ENCODE measurements at places on chromosomes 5 and 9.

GRCh38 chr5:138000102-138000723 lies 32.7 kb downstream of the FAM13B start:
- no peak for DNase-seq

GRCh38 chr5:59503220-59503619 lies 390.3 kb downstream of the PDE4D start:
- no peak for DNase-seq

GRCh38 chr5:171121638-171122037 lies 187.4 kb upstream of the TLX3 start:
- no peak for DNase-seq

- DNase-seq, result no peak
Observed at GRCh38 chr5:124867137-124867704, 120.8 kb upstream of the ZNF608 start.

- DNase-seq, result no peak
Observed at GRCh38 chr5:130102375-130102774, 198.1 kb downstream of the CHSY3 start.

DNA sequence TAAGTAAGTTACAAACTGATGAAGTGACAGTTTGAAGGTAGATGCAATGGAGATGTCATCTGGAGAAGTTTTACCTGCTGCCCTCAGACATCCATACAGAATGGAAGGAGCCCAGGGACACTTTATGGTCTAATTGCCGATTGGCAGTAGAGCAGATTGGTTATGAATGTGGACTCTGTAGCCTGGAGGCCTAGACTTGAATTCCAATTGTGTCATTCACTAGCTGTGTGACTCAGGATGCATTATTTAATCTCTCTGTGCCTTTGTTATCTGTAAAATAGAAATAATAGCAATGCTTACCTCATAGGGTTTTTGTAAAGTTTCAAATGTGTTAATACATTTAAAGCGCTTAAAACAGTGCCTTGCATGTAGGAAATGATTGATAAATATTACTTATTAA lies 5.2 kb upstream of the TCERG1 start:
- no peak for DNase-seq

GRCh38 chr5:18882154-18882553 lies 1105.8 kb downstream of the CDH18 start:
- DNase-seq, result no peak

DNA sequence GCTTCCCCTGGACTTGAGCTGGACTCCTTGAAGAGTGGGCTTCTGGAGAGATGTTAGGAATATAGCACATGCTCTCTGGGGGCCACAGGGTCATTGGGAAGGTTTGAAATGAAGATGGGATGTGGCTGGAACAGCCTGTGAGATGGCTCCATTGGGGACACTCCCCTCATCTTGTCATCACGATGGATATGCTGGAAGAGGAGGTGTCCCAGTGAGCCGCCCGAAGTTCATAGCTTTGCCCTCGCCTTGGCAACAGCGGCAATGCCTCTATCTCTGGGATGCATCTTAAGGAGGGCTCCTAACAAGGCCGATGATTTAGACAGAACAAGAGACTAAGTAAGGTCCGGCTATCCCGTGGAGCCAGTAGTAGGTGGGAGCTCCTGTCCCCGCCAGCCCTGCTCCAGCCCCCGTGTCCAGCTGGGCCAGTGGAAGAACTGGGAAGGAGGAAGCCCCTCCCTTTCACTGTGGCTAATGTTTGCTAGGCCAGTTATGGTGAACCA lies 23.9 kb downstream of the AMBP start:
- DNase-seq, result no peak

GRCh38 chr5:34007201-34007620 lies 639 bp downstream of the AMACR start:
- peak; percentile 15 for DNase-seq

DNA sequence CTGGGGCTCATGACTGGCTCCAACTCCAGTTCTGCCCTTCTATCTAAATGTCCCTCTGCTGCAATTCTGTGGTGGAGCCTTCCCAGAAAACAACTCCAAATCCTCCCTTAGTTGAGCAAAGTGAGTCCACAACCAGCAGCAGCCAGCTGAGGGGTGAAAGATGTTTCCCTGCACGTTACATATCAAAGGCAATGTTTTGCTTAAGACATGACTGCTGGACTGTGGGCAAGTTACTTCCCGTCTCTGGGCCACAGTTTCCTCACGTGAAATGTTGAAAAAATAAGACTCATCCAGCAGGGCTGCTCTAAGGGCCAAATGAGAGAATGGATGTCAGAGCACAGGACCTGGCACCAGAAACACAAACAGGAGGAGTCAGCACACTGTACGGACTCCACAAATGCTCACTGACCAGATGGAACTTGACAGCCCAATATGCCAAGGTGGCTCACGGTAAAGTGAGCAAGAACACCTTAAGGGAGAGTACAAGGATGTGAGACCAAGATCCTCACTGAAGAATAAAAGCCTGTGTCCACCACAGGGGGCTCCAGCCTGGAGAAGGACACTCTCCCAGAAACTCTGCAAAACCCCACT lies 138.4 kb upstream of the ABCA1 start:
- DNase-seq, result no peak

DNA sequence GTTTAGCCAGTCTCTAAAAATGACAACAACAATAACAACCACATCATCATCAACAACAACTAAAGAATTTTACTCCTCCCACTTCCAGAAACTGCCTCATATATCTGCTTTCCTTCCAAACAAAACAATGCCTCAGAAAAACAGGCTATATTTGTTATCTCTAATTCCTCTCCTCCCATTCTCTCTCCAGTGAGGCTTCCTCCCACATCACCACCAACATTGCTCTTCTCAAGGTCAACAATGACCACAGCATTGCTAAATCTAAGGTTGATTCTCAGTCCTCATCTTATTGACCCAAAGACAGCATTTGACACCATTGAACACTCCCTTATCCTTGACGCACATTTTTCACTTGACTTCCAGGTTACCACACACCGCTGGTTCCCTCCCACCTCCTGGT lies 38.1 kb upstream of the PRUNE2 start:
- no peak for DNase-seq

- DNase-seq, result no peak
Observed at GRCh38 chr9:132365986-132366385, 11.2 kb upstream of the SETX start.

- DNase-seq, result no peak
Observed at GRCh38 chr5:172773481-172774469, 2.8 kb upstream of the DUSP1 start.

- no peak for DNase-seq
Observed at GRCh38 chr5:141853895-141854626, 24.1 kb downstream of the PCDH1 start.

DNA sequence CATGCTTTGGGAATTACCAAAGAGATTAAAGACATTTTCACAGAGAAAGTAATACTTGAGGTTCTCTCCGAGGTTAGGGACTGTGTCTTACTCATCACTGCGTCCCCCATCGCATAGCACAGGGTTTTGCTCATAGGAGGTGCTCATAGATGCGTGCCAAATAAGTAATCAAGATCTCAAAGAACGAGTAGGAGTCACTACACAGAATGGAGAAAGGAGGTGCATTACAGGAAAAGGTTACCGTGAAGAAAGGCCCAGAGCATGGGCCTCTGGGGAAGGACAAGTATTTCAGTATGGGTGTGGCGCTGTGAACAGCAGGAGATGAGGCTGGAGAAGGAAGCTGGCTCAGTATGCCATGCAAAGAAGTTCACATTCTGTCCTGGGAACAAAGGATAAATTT lies 182.4 kb downstream of the ACTL7B start:
- DNase-seq, result no peak

DNA sequence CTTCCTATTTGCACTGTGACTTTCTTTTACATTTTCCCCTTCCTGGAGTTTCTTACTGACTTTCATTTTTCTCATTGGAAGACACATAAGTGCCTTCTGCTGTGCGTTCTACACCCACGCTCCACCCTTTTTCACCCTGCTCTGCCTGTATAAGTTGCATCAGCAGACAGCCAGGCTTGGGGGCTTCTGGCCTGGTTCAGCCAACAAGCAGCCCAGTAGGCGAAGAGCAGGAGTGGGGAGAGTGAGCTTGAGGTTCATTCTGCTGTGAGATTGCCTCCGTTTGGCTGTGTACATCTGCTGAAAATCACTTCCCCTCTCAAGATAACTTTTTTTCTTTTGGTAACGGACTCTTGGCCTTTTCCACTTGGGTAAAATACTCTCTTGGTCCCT lies 38.4 kb downstream of the RASGRF2 start:
- no peak for DNase-seq

DNA sequence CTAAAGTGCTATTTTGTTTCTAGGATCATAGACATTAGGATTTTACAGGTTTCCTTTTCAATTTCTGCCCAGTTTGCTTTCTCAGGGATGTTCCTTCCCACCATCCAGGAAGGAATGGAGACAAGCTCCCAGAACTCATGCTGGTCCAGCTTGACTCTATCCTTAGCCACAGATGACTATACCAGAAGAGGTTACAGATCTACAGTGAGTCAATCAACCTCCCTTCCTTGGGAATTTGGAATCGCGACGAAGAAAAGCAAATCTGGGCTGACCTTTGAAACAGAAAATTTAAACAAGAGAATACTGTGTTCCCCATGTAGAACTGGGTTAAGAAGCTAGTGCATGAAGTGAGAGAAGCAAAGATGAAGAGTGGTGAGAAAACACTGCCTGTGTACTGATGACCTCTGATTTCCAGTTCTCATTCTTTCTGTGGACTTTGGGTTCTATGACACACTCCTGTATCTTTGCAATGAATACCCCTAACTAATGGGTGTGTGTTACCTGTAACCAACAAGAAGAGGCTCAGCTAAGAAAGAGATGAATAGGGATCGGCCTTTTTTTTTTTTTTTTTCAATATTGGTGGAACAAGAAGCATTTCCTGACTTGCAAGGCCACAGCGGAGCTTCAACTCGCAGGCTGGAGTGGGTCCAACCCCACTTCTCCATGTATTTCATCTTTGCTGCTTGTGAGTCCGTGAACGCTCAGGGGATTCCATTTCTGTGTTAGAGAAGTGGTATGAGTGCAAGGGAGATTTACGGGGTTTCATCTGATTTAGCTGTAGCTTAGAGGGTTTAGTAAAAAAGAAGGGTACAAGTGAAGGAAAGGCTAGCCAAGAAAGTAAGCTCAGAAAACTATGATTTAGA lies 563.9 kb upstream of the CLINT1 start:
- no peak for DNase-seq

DNA sequence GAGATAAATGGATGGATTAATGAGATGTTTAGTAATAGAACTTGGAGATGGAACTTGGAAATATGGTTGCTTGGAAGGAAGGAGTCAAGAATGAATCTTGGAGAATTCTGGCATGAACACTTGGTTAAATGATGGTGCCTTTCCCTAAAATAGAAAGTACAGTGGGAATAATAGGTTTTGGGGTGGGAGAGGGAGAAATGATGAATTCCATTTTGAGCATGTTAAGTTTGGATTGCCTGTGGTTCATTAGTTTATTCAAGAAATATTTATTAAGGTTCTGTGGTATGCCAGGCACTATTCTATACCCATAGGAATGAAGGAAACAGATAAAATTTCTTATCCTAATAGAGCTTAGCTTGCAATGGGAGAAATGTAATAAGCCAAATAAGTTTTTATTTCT lies 58.4 kb downstream of the PBX3 start:
- DNase-seq, result no peak

DNA sequence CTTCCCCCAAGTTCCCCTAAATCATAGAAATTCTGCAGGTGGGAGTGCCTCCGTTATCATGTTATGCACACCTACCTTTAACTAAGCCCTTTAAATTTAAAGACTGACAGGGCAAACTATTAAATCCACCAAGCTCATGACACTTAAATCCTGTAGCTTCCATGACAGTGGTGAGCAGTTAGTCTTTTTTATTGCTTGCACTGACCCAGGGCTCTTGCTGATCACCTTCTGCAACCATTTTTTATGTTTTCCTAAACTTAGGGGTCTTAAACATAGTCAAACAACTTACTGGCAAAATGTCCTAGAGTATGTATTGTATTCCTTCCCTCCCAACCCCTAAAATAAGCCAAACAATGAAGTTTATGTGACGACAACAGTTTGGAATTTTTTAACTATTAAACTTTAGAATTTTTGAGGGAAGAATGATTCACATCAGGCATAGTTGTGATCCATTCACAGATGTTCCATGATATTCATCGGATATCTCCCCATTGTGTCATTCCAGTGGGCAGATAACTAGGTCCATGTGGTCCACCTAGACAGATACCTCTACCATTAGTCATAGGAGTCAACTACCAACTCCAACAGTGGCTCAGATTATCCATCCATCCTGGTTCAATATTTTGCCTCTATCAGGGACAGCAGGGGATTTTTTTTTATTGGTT lies 283.1 kb downstream of the ADAMTS6 start:
- no peak for DNase-seq

GRCh38 chr5:149724130-149724840 lies 5.8 kb upstream of the PPARGC1B start:
- DNase-seq, result peak; percentile 32

- DNase-seq, result peak; percentile 72
Observed at GRCh38 chr9:121545875-121546423, 46.3 kb upstream of the GGTA1 start.

DNA sequence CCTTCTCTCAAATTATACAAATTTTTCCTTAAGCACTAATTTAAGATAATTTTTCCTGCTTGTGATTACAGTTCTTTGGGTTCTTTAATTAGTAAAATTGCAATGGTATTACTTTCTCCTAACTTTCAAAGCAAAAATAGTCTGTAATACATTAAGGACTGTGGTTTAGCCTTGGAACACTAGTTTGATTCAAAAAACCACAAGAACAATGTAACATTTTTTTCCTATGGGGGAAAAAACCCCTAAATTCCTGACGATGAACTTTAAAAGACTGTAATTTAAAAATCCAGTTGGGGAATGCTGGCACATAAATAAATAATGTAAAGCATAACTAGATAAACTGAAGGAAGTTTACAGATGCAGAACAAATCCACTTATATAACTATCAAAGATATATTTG lies 65.3 kb downstream of the CDC14B start:
- DNase-seq, result no peak

GRCh38 chr5:68458416-68459021 lies 243.0 kb downstream of the PIK3R1 start:
- no peak for DNase-seq

GRCh38 chr5:174729075-174729680 lies 4.8 kb downstream of the MSX2 start:
- DNase-seq, result no peak

GRCh38 chr5:109413458-109413857 lies 3.7 kb upstream of the PJA2 start:
- DNase-seq, result no peak

- peak; percentile 21 for DNase-seq
Observed at GRCh38 chr5:95615164-95615467, 4.8 kb upstream of the GPR150 start.

DNA sequence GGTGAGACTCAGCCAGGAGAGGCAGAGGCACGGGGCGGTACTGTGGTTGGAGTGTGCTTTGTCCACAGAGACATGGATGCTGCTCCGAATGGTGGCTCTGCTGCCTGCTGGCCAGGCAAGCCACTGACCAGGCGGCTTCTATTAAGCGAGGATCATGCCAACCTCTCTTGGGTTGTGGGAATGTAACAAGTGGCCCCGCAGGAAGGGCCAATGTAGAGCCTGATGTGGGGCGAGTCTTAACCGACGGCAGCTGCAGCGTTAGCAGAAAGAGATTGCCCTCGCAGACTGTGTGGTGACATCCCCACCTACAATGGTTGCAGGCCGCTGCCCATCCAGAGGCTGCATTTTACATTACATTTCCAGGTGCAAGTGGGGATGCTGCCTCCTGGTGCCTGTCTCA lies 46.6 kb upstream of the SLC25A51 start:
- DNase-seq, result no peak

- DNase-seq, result no peak
Observed at GRCh38 chr5:17180330-17180843, 37.0 kb upstream of the BASP1 start.
